ENCODE measurements at places on chromosomes 6 and 20. TPM values are rescaled to one million over a fixed set of nuclear protein-coding genes. Genes with fewer than 3 reads are reported as not detected.

Gene HEY2
- total RNA-seq = 10.8 TPM

Gene STK35
- total RNA-seq = 36.0 TPM

Gene C6orf15
- not detected for total RNA-seq

Gene LY6G6C
- total RNA-seq = 1.2 TPM

Gene RBM24
- total RNA-seq = 4.0 TPM

Gene CDSN
- not detected for total RNA-seq

GRCh38 chr20:45909817-45910669, 1.9 kb downstream of the PLTP start:
- no peak for DNase-seq

DNA sequence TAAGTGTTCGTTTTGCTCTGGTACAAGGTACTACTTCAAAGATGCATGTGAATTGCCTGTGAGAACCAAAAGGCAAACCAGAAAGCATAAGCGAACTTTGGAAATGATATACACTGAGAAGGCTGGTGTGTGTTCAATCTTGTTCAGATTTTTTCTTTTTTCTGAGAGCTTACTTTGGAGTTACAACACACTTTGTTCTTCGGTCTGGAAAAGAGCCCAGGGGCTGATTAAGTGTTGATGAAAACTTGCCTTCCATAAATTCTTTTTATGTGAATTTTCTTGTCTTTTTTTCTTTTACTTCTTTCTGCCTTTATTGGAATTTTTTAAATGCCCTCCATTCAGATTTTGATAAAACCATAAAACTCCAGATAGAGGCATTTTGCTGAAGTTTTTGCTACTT, 395.1 kb upstream of the SASH1 start:
- no peak for DNase-seq

GRCh38 chr6:168469926-168470325, 28.9 kb downstream of the SMOC2 start:
- DNase-seq = no peak

- no peak for DNase-seq
These were observed 452.1 kb downstream of the GRIK2 start for GRCh38 chr6:101845621-101846020.

- DNase-seq = no peak
These were observed 10.5 kb downstream of the SAYSD1 start for GRCh38 chr6:39104528-39104927.

- no peak for DNase-seq
These were observed 111.3 kb downstream of the TNFAIP3 start for GRCh38 chr6:137978252-137978896.

DNA sequence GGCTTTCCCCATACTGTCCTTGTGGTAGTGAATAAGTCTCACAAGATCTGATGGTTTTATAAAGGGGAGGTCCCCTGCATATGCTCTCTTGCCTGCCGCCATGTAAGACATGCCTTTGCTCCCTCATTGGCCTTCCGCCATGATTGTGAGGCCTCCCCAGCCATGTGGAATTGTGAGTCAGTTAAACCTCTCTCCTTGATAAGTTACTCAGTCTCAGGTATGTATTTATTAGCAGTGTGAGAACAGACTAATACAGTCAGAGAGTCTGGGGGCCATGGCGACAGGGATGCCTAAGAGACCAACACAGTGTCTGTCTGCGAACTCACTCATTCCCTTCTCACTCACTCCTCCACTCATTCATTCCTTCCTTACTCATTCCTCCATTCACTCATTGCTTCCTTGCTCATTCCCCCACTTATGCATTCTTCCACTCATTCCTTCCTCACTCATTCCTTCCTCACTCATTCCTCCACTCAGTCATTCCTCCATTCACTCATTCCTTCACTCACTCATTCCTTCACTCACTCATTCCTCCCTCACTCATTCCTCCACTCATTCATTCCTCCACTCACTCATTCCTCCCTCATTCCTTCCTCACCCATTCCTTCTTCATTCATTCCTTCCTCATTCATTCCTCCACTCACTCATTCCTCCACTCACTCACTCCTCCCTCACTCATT, 137.5 kb upstream of the AGPAT4 start:
- DNase-seq = no peak

DNA sequence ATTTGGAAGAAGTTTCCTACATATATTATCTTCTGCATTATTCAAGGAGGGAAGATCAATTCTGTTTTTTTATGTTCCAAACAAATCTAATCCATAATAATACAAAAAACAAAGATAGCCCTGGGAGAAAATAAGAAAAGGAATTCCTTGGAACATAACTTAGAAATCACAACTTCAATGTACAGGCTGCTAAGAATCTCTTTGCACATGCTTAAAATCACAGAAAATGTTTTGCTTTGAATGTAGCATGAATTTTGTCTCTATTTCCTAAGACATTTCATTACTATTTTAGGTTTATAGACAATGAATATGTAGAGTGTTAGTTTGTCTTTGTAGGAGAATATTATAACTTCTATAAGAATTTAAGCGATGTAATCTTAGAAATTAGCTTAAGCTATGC, 700.1 kb downstream of the RNF144B start:
- no peak for DNase-seq

- DNase-seq = no peak
These were observed 92.6 kb upstream of the SLC22A23 start for GRCh38 chr6:3549314-3549940.

DNA sequence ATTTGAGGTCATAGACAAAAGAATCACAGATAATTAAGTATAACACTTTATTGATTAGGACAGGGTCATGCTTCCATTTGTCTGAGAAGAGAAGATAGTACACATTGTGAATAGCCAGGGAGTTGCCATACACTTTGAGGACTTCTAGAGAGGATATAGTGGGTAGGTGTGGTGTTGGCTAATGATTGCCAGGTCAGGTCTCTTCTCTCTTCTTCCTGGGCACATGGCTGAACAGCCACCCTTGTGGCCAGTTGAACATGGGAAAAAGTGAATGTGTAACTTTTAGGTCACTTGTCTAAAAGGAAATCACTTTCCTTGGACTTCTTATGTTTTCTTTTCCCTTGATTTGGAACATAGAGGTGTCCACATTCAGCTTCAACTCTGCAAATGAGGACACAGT, 772.1 kb upstream of the MAP3K7 start:
- no peak for DNase-seq

DNA sequence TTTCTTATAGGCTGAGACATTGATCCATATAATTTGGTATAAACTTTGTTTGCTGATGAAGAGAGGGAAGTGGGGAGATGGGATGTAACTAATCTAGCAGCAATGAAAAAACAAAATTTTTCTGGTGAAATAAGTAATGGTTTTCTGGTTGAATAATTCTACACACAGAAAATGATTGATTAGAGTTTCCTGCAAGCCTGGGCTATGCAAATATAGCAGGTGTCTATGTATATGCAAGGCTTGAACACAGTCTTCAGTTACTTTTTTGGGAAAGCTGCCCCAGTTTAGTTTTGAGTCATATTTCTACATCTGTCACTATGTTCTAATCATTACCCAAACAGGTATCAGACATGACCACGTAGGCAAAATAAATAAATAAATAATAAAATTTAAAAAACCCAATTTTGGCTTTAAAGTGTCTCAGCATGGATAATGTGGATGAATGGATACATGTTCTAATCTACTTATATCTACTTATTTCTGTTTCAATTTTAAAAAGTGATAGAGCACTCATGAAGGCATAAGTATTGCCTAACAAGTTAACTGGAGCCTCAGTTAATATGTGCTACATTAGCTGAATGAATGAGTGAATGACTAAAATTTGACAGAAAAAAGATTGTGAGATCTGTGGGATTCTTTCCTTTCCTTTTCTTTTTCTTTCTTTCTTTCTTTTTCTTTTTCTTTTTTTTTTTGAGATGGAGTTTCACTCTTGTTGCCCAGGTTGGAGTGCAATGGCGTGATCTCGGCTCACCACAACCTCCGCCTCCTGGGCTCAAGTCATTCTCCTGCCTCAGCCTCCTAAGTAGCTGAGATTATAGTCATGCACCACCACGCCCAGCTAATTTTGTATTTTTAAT, 37.2 kb upstream of the TFB1M start:
- DNase-seq = no peak

- peak; percentile 43 for DNase-seq
These were observed 945 bp downstream of the PHF10 start for GRCh38 chr6:169723200-169723909.

DNA sequence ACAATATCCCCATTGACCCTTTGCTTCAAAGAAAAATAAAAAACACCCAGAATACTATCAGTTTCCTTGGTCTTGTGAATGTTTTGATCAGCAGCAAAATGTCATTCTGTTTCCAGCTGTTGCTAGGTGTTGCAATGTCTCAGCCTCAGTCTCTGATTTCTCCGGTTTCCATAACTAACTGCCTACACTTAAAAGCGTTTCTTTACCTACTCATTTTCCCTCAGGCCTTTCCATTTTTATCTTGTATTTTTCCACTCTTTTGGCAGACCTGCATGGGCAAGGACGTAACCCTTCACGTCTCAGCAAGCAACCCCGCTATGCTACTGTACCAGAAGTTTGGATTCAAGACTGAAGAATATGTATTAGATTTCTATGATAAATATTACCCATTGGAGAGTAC, 49.4 kb downstream of the KAT14 start:
- no peak for DNase-seq

- no peak for DNase-seq
These were observed 18.8 kb downstream of the PHACTR3 start for GRCh38 chr20:59623133-59623532.

Data from neural crest cell (in vitro differentiated cells).